ENCODE measurements at places on chromosomes 2 and 18.

DNA sequence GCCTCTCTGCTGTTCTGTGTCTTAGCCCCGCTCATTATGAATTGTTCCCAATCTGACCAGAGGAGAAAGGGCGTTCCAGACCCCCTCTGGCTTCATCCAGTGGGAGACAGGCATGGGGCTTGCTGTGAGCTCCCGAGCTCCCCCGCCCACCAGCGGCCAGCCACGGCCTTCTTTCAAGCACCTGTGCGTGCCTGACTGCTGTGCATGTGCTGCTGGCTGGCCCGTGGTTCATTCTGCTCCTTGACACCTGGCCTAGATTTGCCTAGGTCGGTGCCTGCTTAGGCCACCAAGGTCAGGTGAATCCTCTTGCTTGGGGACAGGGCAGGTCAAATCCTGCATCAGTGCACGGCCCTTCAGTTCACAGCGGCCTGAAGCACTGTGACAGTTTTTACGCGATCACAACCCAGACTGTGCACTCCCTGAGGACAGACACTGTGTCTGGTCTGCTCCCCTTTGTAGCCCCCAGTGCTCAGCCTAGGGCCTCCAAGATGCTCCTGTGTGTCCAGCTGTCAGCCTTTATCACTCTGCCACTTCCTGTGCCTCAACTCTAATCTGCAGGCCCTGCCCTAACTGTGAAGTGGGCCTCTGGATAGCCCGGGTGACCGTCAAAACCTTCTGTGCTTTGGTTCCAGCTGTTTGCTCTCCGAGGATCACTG is 3.6 kb upstream of the LPIN1 start:
- no peak for DNase-seq

DNA sequence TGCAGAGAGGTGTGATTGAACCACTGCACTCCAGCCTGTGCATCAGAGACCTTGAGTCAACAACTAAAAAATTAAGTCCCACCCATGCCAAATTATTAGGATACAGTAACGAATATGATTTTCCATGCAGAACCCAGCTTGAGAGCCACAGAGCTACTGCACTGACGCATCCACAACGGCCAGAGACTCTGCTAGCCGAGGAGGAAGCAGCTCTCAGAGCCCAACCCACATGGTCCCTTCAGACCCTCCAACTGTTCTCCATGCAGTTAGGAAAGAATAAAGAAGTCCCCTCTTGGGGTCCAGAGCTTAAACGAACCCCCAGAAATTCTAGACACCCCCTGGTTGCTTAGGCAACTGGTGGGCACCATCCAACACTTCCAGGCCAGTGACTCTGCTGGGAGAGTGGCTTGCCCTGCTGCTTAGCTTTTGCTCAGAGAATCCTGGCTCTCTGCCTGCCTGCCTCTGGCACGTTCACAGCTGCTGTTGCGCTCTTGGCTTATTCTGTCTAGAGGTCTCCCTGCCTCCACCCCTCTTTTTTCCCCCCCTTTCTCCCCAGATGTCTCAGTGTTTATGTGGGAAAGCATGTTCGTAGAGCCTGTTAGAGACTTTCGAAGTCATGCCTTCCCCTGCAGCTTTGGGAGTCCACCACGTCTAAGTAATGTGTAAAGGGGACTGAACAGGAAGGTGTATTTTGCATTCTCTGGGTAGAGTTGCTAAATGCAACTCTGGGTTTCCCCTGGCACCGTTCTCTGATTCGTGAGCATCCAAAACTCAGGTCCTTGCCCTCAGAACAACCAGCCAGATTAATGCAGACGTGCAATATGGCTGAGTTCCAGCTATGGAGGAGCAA is 26.0 kb upstream of the SP3 start:
- no peak for DNase-seq

- DNase-seq = no peak
Observed at GRCh38 chr2:105757433-105757832, 12.7 kb downstream of the NCK2 start.

DNA sequence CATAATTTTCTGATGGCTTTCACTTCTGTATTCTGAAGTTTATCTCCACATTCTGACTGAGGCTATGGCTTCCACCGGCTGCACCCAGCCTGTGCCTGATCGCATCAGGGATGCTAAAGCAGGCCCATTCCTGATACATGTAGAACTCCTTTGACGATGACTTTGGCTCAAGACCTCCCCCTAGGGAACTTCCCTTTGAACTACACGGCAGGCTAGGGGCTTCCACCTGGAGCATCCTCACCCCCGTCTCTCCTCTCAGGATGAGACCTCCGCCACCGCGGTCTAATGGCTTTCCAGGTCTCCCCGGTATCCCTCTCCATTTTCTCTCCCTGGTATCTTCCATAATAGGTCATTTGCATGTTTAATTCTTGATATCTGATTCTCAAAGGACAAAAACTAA is 214.9 kb upstream of the CHST9 start:
- DNase-seq = no peak

- DNase-seq = no peak
Observed at GRCh38 chr2:24873619-24874018, 46.4 kb downstream of the ADCY3 start.

- no peak for DNase-seq
Observed at GRCh38 chr2:167196461-167197252, 308.4 kb downstream of the XIRP2 start.

DNA sequence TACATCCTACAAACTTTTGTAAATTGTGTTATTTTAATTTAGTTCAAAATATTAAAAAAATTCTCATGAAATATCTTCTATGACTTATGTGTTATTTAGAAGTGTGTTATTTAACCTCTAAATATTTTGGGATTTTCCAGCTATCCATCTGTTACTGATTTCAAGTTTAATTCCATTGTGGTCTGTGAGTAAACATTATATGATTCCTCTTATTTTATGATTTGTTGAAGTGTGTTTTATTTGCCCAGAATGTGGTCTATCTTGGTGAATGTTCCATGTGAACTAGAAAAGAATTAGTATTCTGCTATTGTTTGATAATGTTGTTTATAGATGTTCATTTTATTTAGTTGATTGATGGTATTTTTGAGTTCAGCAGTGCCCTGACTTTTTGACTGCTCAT is 136.0 kb downstream of the ZNF804A start:
- DNase-seq = no peak

- DNase-seq = no peak
Observed at GRCh38 chr2:36294316-36294721, 61.3 kb upstream of the CRIM1 start.

DNA sequence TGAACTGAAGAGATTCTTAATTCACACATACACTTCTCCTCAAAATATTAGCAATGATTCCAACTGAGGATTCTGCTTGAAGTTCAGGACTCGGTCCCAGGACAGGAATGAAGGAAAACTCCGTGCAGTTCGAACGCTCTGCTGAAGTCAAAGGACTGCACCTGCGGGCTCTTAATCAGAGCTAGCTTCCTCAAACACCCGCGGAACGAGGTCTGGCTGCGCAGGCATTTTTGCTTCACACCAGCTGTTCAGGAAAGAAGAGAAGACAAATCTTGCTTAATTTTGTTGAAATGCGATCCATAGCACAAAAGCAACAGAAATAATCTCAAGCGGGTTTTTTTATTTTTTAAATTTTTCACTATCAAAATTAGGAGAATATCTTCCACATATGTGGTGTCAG is 175.6 kb downstream of the LAMA1 start:
- no peak for DNase-seq

DNA sequence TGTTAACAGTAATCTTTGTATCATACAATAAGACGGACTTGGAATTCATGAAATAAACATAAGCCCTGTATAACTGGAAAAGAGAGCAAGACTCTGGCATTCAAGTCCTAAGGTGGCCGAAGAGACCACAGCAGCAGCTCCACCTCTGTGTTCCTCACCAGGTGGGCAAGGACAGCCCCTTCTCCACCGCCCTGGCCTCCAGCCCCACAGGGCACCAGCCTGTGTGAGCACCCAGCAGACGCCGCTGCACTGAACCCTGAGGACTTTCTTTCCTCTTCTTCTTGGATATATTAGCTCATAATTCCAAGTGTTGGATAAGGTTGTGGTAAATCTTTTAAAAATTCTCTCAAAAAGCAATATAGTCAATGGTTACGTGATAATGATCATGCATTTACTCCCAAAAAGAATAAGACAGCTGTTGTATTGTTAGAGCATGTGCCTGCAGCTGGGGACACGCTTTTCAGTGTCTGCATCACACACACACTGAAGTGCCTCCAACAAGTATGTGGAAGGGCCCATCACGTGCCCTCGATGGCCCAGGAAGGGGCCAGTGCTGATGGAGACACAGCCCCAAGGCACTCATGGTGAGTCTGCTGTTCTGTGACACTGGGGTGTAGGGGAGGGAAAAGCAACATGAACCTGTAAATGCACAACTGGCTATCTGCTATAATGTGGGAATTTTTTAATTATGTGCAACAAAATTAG is 26.8 kb downstream of the FAM178B start:
- no peak for DNase-seq

DNA sequence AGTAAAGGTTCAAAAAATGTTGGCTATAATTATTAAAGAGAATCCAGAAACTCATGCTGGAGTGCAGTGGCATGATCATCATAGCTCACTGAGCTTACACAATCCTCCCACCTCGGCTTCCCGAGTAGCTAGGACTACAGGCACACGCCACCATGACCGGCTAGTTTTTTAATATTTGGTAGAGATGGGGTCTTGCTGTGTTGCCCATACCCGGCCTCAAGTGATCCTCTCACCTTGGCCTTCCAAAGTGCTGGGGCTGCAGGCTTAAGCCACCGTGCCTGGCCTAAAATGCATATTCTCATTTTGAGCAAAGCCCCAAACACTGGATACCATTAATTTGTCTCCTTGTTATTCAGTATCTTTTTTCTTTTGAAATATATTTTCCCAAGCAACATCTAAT is 32.4 kb downstream of the MEMO1 start:
- DNase-seq = no peak

DNA sequence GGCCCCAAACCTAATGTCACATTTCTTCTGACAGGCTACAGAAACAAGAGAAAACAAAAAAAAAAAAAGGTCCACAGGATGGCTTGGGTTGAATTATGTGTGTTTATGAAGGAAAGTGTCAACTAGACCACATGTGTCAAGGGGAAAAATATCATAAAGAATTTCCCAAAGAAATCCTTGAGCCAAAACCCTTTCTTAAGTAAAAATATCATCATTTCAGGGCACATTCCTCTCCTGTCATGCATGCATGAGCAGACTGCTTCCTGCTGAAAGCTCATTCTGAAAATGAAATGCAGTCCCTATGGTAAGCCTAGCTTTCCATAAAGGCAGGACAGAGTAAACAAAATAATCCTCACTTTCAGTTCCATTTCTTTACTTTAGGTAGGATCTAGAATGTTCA is 85.7 kb upstream of the RBBP8 start:
- DNase-seq = no peak

- DNase-seq = no peak
Observed at GRCh38 chr18:58896268-58896667, 31.6 kb downstream of the ZNF532 start.

DNA sequence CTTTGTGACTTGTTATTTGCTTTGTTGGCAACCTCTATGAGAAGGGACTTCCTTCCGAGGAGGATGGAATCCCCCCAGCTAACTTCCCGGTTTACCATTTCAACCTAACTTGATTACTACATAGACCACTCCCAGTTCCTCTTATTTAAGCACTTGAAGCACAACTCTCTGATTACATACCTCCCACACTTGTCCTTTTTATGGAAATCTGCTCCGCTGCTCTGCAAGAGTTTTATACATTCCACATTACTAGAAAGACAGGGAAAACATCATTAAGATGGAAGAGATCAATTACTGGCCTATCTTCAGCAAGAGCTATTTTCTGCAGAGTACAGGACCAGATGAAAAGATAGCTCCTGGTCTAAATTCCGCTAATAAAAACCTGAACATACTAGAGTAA is 160.0 kb upstream of the PGAP1 start:
- DNase-seq = no peak

DNA sequence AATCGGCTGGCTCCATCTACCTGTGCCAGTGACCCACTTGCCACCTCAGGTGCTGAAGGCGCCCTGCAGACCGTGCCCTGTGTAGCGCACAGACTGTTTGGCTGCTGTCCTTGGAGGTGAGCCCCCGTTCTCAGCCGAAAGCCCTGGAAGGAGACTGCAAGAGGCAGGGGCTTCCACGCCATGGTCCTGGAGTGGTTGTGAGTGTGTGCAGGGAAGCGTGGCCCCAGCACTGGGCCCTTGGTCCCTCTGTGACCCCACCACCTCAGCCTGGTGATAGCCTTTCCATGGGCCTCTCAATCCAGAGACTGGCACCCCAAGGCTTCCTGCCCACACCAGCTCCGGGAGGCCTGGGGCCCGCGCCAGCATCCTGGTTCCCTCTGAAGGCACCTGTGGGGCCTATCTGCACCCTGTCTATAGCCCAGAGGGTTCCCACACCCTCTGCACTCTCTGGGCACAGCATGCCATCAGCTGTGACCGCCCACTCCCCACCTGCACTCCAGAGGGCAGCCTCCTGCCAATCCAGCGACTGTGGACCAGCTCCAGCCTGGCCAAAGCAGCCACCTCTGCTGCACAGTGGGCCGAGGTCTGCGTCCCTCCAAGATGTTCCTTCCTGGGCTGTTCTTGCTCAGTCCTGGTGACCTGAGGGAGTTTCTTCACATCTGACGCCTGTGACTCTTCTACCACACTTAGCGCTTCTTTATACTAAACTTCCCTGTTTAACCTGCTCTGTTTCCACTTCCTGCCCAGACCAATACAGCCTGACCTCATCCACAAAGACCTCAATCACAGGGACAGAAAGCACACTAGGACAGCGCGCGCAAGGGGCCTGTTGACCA is 109.5 kb downstream of the EIPR1 start:
- DNase-seq = no peak

GRCh38 chr2:153386481-153386897 is 92.1 kb downstream of the RPRM start:
- no peak for DNase-seq

DNA sequence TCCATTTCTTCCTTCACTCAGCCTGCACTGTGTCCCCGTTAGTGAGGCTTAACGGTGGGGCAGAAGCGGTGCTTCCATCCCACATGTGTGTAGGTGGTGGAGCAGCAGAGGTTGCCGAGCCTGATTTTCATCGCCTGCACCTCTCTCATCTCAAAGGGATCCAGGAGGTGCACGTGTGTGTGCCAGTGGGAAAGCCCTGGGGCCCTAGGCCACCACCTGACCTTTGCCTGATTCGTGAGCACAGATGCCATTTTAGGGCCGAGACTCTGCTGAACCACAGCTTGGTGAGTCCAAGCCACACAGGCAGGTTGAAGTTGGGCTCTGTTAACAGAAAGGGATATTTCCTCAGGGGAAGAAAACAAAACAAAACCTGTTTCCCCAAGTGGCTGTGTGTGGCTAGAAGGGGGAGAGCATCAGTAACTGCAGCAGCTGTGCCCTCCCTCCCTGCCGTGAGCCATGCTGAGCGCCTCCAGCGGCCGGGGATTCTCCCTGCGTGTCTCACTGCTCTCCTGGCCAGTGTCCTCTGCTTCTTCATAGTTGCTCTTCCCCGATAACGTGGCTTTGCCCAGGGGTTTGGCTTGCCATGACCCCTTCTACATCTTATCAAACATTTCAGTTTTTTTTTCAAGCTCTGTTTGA is 81.5 kb downstream of the MAPRE2 start:
- no peak for DNase-seq

DNA sequence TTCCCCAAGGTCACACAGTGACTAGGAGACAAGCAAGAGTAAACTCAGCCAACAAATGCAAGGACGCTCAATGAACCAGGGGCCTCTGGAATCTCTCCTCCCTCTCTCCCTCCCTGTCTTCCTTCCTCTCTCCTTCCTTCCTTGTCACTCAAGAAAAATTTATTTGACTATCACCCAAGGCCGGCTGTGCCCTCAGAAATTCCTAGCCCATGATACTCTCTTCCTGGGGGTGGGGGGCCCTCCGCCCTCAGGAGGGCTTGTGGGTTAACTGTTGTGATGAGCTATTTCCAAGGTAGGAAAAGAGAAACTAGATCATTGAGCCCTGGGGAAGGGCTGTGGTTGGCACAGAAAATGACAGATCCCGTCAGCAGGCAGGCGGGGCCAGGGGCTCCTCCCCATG is 21.7 kb downstream of the INHBB start:
- no peak for DNase-seq

- DNase-seq = no peak
Observed at GRCh38 chr2:54065411-54065810, 50.0 kb upstream of the ACYP2 start.
